ENCODE measurements at places on chromosomes 4 and X.

- DNase-seq, result no peak
Measured at GRCh38 chr4:88893961-88894360, 163.0 kb downstream of the FAM13A start.

- DNase-seq, result no peak
Measured at GRCh38 chr4:141647966-141648365, 11.6 kb downstream of the IL15 start.

DNA sequence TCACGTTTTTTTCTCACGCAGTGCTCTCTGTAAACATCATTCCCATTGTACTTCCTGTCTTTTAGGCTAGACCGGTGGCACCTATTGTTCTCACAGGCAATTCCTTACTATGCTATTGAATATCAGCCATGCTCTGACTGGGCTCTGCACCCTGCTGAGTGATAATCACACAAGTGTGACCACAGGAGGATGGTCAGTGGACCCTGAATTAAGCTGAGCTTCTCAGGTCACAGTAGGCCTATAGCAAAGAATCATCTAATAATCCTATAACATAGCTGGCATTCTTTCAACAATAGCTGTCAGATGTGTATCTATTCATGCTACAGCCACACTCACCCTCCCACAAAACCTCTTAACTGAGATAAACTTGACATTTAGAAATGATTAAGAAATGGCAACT, 2399.8 kb upstream of the TENM3 start:
- DNase-seq, result no peak

DNA sequence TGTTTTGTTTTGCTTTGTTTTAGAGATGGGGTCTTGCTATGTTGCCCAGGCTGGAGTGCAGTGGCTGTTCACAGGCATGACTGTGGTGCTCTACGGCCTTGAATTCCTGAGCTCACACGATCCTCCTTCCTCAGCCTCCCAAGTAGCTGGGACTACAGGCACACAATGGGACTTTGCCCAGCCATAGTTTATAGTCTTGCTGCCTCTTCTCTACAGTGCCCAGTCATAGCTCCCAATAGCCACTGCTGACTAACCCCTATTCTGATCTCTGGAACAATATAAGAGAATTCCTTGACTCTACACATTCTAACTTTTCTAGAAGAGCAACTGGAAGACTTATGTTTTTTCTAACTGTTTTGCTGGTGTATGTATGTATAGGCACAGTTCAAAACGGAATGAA, 319.2 kb downstream of the PCDH7 start:
- DNase-seq, result no peak

GRCh38 chr4:177400030-177400429, 42.2 kb downstream of the AGA start:
- DNase-seq, result no peak

DNA sequence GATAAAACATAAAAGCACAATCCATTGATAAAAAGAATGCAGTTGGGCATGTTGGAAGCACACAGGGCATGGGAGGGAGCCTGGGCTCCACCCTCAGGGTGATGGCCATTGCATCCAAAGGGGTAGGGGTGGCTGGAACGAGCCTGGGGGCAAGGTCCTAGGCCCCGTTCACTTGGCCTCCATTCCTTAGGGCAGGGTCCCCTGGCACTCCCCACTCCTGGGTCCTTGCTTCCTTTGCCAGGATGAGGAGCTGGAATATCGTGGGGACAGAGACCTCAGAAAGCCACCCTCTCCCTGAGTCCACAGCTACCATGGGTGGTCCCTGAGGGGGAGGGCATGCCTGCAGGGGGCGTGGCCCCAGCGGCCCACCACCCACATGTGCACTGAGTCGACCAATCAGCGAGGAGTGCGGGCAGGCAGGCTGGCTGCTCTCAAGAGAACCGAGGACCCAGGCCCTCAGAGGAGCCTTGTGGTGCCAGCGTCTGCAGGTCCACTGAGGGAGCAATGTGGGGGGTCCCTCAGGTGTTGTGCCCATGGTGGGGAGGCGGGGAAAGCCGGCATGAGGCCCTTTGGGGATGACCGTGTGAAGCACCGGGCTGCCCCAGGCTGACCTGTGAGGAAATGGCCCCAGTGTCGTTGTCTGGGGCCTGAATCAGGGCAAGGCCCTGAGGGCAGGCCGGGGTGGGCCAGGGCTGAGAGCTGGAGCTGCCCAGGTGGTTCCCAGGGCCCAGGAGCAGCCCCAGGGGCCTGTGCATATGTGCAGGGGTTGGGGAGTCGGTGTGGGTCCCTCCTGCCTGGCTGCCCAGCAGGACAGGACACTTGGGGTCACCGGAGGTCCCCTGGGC, 78.6 kb upstream of the AMELX start:
- no peak for DNase-seq

DNA sequence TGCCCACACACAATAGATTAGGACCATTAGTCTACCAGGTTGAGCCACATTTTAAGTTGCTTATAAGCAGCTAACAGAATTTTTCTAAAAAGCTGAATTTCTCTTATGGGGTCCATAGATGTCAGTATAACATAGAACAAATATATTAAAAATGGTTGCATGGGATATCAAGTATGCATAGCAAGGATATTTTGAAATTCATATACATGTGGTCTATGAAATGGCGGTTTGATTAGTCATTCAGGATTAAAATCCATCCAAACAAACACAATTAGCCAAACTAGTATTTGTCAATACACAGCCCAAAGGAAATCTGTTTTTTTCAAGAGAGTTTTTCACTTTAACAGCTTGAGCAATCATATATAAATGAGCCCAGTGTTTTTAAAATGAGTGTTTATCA, 33.5 kb upstream of the AMOT start:
- no peak for DNase-seq

- DNase-seq, result no peak
Measured at GRCh38 chr4:158812133-158812532, 43.3 kb downstream of the FNIP2 start.

DNA sequence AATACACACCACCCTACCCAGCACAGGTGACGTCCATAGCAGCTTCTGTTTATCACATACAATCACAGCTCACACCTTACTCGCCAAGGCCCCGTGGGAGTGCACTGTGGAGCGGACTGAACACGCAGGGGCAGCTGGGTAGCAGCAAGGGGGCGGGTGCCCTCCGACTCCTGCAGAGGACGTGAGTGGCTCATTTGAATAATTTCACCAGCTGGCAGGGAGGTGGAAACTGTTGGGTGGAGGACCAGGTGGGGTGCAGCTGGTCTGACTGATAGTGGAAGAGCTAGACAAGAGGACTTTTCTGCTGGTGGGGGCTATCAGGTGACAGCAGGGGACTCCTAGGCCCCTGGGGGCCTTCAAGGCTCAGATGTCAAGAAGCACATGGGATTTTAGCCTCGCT, 16.3 kb downstream of the MAN2B2 start:
- DNase-seq, result no peak

- DNase-seq, result no peak
Measured at GRCh38 chr4:48244665-48245064, 25.0 kb downstream of the TEC start.

- no peak for DNase-seq
Measured at GRCh38 chrX:72470532-72471223, 102.0 kb downstream of the HDAC8 start.

DNA sequence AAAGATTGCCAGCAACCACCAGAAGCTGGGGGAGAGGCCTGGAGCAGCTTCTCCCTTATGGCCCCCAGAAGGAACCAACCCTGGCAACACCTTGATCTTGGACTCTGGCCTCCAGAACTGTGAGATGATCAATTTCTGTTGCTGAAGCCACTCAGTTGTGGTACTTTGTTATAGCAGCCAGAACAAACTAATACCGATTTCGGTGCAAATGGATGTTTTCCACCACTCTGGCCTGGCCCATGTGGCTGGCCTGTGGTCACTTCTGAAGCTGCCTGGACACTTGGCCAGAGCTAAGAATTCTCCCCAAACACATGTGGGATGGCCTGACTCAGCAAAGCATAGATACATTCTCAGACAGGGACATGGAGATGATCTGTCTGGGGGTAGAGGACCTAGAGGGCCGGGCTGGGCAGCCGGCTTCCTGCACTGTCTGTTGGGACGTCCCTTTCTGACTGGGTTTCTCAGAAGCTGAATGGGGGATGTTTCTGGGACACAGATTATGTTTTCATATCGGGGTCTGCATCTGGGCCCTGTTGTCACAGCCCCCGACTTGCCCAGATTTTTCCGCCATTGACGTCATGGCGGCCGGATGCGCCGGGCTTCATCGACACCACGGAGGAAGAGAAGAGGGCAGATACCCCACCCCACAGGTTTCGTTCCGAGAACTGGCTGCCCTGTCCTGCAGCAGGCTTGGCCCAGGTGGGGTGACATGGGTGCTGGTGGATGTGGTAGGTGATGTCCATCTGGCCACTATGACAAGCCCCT, 4.1 kb downstream of the FOXP3 start:
- DNase-seq, result no peak

- DNase-seq, result no peak
Measured at GRCh38 chrX:150762258-150763165, 69.3 kb downstream of the MTMR1 start.

- DNase-seq, result no peak
Measured at GRCh38 chr4:14824189-14824588, 178.1 kb upstream of the CPEB2 start.

GRCh38 chr4:88522702-88523324, 763 bp downstream of the PYURF start:
- peak; percentile 11 for DNase-seq

DNA sequence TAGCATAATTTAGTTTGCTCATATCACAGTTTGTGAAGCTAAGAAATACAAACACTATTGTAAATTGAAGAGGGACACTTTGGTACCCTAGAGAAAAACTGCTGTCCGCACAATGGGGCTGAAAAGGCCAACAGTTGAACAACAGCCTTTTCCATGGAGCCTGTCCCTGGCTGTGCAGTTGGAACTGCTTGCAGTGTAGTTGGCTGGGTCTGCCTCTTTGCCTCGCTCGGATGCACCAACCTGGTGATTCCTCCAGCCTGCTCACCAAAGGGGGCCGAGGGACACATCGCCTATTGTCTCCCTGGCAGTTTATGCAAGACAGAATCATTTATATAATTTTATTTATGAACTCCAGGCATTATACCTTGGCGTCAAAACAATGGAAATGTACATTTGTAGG, 16.5 kb upstream of the GALNT7 start:
- DNase-seq, result no peak

DNA sequence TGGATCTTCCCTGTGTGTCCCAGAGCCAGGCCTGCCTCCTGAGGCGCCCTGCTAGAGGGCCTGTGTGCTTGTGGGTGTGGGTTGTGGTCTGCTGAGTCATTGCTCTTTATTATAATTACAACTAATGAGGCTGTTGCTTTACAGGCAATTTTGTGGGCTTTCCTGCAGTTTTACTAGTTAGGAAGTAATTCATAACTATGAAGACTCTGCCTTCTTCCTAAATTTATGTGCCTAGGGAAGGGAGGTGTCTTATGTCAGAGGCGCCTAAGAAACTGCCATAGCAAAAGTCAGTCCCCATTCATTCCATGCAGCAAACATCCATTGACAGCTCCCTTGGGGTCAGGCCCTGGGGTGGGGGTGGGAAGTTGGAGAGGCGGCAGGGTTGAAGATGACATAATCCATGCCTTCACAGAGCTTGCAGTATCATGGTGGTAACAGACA, 359.2 kb downstream of the IDS start:
- DNase-seq, result no peak

GRCh38 chr4:54403700-54404453, 174.8 kb downstream of the PDGFRA start:
- DNase-seq, result no peak

DNA sequence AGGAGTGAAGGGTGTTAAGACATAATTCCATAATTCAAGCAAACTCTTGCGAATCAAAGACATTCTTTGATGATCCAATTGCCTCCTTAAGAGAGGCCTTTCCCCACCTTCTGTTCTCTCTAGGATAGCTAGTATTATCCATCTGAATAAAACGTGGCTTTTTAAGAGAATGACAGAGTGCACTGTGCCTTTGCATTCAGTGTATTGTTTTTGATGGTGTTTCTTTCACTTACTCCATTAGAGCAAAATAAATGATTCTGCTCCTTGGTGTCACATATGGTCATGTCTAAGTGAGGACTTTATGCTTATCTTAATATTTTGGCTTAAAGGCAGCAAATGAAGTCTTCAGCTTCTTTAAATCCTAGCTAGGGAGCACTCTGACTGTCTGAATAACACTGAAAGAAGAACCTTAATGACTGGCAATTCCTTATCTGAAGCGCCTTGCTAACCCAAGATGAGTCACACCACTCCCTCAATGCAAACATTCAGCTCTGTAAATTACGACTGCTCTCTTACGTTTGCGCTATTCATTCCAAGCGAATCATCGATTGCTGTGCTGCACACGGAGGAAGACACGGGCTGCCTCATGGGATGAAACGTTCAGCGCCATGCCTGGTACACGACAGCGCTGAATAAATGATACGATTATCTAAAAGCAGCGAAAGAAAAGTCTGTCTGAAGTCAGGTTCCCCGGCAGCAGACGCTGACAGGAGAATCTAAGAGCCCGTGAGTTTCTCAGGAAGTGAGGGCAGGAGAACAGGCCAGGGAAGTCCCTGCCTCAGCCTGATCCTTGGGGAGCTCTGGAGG, 35.1 kb upstream of the GEMIN8 start:
- DNase-seq, result no peak

DNA sequence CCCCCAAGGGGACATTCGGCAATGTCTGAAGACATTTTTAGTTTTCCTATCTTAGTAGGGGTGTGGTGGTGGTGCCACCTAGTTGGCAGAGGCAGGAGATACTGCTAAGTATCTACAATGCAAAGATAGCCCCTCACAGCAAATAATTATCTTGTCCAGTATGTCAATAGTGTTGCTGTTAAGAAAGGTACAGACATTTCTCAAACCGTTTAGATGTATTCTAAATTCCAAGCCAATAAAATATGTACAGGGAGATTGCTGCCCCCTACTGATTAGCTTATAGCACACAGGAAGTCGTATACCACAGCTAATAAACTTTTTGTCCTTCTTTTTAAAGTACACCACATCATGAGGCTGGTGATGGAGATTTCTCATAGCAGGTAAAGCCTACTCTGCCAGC, 260.5 kb downstream of the TMA16 start:
- no peak for DNase-seq

DNA sequence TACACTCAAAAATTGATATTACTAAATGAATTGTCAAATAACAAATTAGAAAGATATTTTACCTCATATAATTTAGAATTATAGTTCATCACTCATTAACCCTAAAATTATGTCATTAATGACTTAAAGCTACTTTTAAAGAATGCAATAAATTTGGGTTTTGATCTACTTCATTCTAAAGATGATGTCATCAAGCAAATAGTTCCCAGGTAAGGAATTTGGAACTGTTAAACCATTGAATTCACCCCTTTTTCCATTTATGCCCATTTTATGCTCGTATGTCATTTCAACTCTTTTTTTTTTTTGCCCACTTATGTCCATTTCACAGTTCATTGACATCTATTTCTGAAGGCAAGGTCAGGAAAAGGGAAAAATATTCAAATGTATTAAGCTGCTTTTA, 135.5 kb downstream of the TLL1 start:
- DNase-seq, result no peak

- DNase-seq, result no peak
Measured at GRCh38 chr4:111011458-111011857, 388.6 kb upstream of the PITX2 start.

- DNase-seq, result no peak
Measured at GRCh38 chr4:180560896-180561295, 1682.3 kb upstream of the TENM3 start.

Measured in GM12891 (cell line).